ENCODE measurements at places on chromosomes 5 and 9.

GRCh38 chr5:178383301-178383918 is 150.8 kb upstream of the PHYKPL start:
- no peak for DNase-seq

- peak; percentile 97 for DNase-seq
Measured at GRCh38 chr9:129446828-129447550, 173.9 kb downstream of the C9orf50 start.

- DNase-seq: no peak
Measured at GRCh38 chr5:20609126-20609525, 621.1 kb upstream of the CDH18 start.

DNA sequence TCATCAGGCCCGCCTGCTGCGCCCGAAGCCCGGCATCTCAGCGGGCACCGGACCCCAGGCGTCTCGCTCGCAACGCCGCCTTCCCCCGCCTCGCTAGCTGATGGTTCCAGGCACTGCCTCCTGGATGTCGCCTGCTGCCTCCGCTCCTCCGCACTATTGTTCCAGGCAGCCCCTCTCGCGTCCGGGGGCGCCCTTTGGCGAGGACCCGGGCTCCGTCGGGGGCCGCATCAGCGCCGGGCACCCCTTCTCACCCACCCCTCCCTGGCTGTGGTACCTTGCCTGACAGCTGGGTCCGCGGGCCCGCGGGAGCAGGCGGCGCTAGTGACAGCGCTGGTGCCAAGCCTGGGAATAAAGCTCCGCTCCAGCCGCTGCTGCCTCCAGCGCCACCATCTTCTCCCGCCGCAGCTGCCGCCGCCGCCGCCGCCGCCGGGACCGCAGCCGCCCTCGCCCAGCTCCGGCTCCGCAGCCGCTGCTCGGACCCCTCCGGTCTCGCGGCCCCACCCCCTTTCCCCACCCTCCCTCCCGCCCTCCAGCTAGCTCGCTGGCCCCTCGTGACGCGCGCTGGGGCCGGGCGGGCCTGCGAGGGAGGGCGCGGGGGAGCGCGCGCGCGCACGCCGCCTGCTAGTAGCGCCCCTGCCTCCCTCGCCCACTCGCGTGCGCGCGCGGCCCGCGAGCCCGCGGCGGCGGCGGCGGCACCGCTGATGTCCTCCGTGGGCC is at the start of gene APBA1:
APBA1 (minus strand) TSS at position 493 of the 717 bp plus-strand sequence.
- peak; percentile 74 for DNase-seq

DNA sequence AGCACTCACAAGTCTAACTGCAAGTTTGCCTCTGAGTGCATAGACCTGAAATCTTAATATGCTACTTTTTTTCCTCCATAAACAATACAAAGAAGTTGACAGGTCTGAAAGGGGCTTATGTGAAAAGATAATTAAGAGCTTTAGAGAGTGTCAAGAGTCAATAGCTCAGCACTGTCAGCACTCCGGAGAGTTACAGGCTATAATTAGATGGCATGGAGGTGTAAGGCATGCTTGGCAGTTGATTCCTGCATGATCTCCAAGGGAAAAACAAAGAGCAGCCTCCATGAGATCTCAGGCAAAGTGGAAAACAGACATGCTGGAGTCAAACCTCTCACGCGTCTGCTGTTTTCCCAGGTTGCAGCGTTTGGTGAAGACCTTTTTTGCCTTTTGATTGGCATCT is 468.7 kb downstream of the TLE4 start:
- no peak for DNase-seq

GRCh38 chr5:89560696-89561095 is 677.7 kb upstream of the MEF2C start:
- no peak for DNase-seq

Measured in SK-N-DZ (cell line).